Activated CD4-positive, alpha-beta T cell treated with anti-CD3 and anti-CD28 coated beads, Interleukin-2, amount 10 ng/mL, durations not matched to agents 7 days and 5 days (primary cell): ENCODE measurements at places on chromosomes 2 and 18.
A peak's percentile ranks its signal among the peaks of the same experiment; 100 is the strongest.

GRCh38 chr2:60554074-60554645, 706 bp upstream of the BCL11A start:
- DNase-seq: peak; percentile 17

GRCh38 chr2:230660294-230661060, 52.2 kb upstream of the CAB39 start:
- peak; percentile 69 for DNase-seq

DNA sequence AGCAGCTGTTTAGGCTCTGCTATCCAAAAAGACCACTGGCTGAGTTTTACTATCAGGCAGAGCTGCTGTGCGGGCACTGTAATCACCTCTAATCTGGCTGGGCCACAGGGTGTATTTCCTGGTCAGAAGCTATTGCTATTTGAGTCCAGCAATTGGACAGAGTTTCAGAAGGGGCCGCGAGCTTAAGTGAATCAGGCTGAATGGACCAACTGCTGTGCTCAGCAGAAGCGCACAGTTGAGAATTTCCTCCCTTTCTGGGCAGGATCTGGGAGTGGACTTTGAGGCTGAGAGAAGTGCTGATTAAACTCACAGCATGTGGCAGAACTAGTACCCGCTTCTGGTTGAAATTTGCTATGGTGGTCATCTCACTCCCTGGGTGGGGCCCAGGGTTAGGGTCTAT, 251.8 kb downstream of the INSIG2 start:
- DNase-seq: no peak

DNA sequence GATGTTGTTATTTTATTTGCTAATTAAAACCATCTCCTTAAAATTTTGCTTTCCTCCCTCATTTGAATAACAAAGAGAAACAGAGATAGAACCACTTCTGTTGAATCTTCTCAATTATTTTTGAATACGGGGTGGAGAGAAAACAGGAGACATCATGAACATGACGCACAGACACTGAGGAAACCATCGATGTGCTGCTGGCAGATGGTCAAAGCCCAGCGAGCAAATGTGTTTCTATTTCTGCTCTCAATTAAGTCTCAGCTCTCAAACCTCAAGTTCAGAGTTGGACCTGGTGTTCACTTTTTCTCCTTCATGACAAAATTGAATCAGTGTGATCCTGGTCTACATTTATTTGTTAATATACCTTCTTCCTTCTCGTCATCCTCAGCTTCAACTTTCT, 36.1 kb upstream of the TWIST2 start:
- DNase-seq: no peak

GRCh38 chr2:213147538-213147937, 3.9 kb downstream of the IKZF2 start:
- DNase-seq: no peak

DNA sequence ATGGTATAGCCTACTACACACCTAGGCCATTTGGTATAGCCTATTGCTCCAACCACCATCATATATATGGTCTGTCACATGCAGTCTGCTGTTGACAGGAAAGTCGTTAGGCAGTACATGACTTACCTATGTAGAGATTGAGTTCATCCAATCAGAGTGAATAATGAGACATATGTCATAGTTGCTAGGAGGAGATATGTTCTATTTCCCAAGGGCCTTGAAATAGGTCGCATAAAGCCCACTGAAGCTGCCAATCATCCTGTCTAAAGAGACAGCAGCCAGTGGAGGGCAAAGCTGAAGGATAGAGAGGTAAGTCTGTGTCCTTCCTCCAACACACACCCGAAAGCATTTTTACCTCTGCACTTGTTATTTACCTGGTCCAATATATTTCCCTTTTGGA, 263.4 kb downstream of the PTPRM start:
- no peak for DNase-seq

DNA sequence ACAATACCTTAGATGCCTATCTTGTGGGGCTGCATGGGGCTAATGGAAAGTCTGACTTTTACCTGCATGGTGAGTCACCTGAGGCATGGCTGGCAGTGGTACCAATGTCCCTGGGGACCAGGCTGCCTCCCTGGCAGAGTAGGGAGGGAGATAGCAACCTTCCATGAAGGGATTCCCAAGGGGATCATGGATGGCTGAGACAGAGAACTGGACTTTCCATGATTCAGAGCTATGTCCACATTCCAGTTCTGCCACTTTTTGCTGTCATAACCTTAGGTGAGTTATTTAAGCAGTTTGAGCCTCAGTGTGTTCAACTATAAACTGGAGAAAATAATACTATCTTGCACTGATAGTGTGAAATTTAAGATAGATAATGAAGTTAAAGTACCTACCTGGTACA, 178.6 kb downstream of the SETBP1 start:
- no peak for DNase-seq

DNA sequence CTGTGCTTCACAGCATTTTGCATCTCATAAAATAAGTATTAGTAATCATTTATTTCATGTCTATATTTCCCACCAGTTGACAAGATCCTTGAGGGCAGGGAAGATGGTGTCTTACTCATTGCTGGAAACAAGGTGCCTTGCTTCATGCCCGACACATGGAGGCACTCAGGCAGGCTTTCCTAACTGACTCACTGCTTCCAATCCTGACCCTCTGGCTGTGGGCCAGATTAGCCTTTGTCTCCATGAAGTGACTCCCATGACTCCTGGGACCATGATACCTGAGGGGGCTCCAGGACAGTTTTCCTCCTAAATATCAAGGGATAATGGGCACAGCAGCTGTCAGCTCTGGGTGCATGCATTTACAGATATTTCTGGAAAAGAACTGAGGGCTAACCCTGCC, 275.1 kb downstream of the AGPS start:
- DNase-seq: no peak
